ENCODE measurements at places on chromosomes 3 and 15. TPM values are rescaled to one million over a fixed set of nuclear protein-coding genes. Genes with fewer than 3 reads are reported as not detected.

GRCh38 chr3:98897701-98898100 lies 3.8 kb downstream of the DCBLD2 start:
- DNase-seq = no peak

GRCh38 chr3:71069797-71070196 lies 513.7 kb downstream of the FOXP1 start:
- DNase-seq = no peak

DNA sequence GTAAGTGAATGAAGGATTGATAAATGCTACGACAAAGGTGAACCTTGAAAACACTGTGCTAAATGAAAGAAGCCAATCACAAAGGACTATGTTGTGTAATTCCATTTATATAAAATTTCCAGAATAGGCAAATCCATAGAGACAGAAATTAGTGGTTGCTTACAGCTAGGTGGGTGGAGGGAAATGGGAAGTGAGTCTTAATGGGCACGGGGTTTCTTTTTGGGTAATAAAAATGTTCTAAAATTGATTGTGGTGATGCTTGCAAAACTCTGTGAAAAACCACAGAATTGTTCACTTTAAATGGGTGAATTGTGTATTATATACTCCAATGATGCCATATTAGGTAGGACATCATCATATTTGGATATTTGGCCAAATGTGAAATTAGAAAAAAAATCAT lies 20.9 kb upstream of the TEX9 start:
- no peak for DNase-seq

DNA sequence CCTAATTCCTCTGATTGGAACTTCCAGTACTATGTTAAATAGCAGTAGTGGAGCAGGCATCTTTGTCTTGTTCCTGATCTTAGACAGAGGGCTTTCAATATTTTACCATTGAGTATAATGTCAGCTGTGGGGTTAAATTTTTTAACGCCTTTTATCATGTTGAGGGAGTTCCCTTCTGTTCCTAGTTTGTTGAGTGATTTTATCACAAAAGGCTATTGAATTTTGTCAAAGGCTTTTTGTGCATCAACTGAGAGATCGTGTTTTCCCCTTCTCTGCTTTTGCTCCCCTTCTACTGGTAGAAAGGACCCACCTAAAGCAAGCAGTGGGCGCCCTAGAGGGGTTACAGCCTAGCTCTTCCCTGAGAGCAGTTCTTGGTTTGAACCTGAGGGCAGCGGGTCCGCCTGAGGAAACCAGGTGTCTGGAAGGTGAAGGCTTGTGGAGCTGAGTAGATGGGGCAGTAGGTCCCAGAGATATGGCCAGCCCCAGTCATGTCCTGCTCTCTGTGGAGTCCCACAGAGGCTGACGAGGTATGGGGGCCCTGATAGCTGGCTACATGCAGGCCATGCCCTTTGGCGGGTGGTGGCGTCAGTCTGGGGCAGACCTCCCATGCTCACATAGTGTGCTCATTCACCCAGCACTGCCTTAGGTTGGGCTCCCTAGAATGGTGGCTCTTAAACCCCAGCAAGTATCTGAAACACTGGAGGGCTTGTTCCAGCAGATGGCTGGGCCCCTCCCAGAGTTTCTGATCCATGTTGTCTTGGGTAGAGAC lies 11.3 kb downstream of the HDAC11 start:
- DNase-seq = no peak

BCHE gene
- 12.3 TPM for polyA plus RNA-seq

- DNase-seq = no peak
Measured at GRCh38 chr3:45596290-45596791, 1.8 kb downstream of the LIMD1 start.

- no peak for DNase-seq
Measured at GRCh38 chr3:81951106-81951505, 189.7 kb upstream of the GBE1 start.

SNURF gene
- polyA plus RNA-seq = 55.2 TPM

GRAMD2A gene
- 10.0 TPM for polyA plus RNA-seq

THRB gene
- 27.7 TPM for polyA plus RNA-seq

- no peak for DNase-seq
Measured at GRCh38 chr3:120498556-120499346, 48.0 kb upstream of the FSTL1 start.

DNA sequence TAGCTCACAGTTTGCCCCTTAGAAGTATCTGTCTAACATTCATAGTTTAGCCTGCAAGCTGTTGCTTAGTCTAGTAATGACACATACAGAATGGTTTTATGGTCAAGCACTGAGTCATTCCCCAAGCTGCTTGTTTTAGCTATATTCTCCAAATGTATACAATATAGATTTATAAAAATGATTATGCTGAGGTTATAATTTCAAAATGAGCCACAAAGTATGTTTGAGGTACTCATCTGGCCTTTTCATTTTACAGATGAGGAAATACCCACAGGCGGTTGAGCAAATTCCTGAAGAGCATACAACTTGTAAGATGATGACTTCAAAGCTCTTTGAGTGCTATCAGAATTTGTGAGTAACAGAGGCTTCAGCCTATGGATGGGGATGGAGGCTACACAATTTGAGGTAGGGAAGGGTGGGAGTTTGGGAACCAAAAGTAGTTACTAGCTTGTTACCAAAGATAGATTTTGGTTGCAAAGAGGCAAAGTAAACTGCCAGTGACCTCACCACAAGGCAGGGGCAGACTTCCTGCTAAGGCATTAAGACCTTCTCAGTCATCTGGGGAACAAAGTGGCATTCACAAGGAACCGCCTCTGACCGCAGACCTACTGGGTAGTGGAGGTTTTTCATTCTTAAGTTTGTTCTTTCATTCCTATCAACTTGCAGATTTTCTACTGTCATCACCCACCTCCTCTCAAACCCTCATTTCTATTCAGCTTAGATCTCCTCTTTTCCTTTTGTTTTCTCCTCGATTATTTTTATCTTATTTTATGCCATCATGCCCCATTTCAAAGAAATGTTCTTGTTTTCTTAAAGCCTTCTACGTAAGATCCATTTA lies 257.2 kb upstream of the NECTIN3 start:
- DNase-seq = no peak

ZNF385D gene
- polyA plus RNA-seq = 12.6 TPM

DNA sequence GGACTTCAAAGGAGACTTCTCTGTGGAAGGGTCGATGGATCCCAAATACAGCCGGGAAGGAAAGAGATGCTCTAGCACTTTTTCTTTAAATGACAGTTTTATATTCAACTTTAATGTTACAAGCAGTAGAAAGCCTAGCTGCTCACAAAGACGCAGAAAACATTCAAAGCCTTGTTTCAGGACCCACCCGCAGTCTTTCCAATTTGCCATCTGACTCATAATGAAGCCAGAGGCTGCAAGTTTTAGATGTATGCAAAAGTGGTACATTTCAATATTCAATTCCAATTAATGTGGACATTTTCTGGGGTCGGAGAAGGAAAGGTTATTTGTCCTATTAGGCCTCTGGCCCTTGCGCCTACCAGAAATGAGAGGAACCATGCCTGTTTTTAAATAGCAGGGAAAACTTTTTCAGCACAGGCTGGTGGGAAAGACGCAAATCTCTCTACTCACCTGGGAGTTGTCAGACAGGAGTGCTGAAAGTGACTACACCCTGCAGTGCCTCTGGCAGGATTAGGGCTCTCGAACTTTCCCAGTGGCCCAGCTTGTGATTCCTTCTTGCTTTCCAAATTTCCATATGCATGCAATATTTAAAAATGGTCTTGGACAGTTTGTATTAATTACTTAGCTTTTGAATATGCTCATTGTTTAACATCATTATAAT lies 117.4 kb upstream of the MBNL1 start:
- DNase-seq = no peak

- no peak for DNase-seq
Measured at GRCh38 chr3:48899273-48899672, 591 bp upstream of the SLC25A20 start.

- no peak for DNase-seq
Measured at GRCh38 chr3:62926494-62926893, 51.3 kb upstream of the CADPS start.

DNAH12 gene
- 1.1 TPM for polyA plus RNA-seq

GYG1 gene
- 33.5 TPM for polyA plus RNA-seq

DNA sequence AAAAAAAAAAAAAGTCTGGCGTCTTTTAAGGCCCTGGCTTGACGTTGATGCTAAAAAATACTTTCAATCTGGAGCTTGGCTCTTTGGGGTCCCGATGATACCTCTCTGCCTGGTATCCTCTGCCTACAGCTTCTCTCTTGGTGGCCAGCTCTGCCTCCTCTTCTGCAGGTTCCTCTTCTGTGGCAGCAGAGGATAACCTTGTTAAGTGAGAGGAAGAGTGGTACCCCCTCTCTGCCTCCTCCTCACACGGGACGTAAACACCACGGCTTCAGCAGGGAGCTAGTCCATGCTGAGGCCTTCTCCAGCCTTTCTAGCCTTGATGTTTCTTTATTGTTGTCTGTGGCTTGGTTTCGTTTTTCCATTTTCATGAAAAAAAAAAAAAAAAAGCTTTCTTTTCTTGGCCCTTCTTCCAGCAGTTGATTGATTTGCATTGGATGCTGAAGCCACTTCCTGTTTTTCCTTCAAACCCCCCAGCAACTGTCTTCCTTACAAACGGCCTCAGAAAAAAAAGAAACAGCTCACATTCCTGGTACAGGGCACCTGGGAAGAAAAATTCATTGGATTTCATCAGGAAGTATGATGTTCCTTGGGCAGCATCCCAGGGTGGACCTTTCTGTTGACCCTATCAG lies 59.7 kb downstream of the RORA start:
- no peak for DNase-seq

All from right renal pelvis (tissue), 4 donors.